ENCODE measurements at places on chromosomes 5 and 9. TPM values are rescaled to one million over a fixed set of nuclear protein-coding genes. Genes with fewer than 3 reads are reported as not detected.

The ERP44 gene
- total RNA-seq, result 14.4 TPM

The IRGM gene
- not detected for total RNA-seq

The RGS7BP gene
- total RNA-seq, result under 0.01 TPM

The RAD17 gene
- total RNA-seq, result 26.8 TPM

The PRRT1B gene
- total RNA-seq, result not detected

The MEIKIN gene
- not detected for total RNA-seq

The FUT7 gene
- not detected for total RNA-seq
